Stimulated activated CD4-positive, alpha-beta T cell treated with anti-CD3 and anti-CD28 coated beads, TNF-alpha, amount 100 ng/mL, for 48 hours (primary cell): ENCODE measurements at places on chromosomes 6 and 20.

- no peak for DNase-seq
Measured at GRCh38 chr6:166476061-166476591, 93.4 kb upstream of the MPC1 start.

DNA sequence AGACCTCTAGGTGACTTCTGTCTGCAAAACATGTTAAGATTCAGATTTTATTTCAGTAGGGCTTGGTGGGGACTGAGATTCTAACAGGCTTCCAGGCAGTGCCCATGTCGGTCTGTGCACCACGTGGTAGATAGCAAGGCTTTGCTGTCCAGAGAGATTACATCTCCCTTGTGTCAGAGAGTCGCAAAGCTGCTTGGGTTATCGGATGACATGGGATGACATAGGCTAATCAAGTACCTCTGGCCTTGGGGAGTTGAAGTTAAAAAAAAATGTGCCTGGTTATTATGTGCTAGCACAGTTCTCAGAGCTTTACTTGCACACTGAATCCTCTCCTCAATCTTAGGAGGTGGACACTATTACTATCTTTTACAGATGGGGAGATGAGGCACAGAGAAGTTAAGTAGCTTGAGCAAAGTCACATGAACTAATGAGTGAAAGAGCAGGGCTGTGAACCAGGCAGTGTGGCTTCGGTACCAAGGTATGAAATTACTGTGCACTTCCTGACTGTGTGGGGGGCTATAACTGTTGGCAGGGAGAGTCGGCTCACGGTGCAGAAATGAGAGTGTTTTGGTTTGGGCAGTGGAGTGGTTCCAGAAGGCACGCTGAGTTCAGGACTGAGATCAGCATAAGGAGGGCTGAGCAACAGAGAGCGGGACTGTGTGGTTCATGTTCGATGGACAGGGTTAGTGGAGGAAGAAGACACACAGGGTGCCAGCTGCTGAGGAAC lies 41.1 kb downstream of the FARS2 start:
- DNase-seq: peak; percentile 41

GRCh38 chr6:3849681-3850450 lies 693 bp downstream of the FAM50B start:
- DNase-seq: no peak

- DNase-seq: no peak
Measured at GRCh38 chr6:52009466-52010140, 77.8 kb downstream of the PKHD1 start.

- DNase-seq: no peak
Measured at GRCh38 chr6:7684843-7685242, 41.1 kb upstream of the BMP6 start.

DNA sequence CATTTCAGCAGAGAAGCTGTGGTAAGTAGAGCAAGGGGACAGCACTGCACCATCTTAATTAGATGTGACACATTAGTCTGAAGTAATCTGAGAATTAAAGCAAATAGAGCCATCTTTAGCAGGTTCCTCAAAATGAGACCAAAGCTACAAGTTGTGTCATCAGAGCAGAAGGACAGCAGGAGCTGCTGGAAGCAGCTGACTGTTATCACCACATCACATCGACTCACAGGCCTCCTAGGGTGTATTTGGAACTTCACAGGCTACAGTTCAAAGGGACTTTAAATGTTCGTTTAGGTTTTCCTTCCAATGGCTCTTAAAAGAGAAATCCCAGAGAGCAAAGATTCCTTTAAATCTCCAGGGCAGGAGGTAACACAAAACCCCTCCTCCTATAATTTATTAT lies 69.5 kb downstream of the LCA5 start:
- DNase-seq: no peak

DNA sequence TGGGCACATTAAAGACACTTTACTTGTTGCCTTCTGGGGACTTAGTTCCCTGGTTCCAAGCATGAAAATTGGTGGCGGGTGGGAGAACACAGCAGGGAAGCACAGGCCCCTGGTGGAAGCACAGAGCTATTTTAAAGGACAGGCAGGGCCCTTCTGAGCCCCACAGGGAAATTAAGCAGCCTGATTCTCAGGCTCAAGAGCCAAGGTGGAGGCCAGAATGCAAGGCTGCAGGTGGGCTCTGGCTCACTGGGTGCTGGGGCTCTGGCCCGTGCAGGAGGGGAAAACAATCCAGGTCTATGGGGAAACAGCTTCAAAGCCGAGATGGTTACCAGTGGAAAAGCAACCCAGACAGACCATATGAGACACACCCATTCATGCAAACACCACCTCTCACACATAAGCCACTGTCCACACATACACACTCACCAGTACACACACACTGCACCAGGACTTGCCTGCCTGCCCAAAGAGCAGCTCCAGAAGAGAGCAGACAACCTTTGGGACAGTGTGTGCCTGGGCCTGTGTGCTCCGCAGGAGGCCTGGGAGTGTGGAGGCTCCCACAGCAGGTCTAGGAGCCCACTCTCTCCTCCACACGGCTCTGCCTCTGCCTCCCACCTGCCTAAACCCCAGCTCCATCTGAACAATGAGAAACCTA lies 30.6 kb downstream of the TFEB start:
- no peak for DNase-seq

DNA sequence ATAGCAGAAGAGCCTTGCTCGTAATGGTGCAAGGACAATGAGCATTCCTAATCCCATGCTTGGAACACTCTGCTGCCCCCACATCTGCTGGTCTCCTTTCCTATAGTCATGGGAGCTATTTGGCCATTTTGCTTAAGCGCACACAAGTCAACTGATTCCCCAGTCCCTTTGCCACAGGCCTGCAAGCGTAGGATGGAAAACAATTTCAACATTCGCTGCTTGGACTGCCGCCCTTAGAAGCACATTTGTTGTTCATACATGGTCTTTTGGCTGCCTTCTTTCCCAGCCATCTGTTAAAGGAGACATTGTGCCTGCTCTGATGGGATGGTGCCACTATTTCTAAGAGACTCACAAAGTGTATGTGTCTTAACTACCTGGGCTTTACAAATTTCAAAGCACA lies 96.9 kb downstream of the RFX6 start:
- no peak for DNase-seq

DNA sequence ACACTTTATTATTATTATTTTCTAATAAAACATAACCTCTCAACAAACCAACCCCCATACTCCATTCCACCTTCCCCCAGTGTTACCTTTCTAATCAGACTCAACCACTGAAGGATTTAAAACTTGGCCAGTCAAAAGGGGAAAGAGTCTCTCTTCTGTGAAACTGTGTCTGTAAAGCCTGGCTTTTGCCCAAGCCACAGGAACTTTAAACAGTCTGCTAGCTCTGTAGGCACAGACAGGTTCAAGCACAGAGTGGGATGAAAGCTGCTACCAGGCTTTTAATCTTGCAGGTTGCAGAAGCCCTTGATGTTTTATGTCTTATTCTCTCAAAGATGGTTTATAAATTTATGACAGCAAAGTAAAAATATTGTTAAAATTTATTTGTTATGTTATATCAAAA lies 585.7 kb downstream of the TENT5A start:
- DNase-seq: no peak

GRCh38 chr6:33740204-33740608 lies 6.5 kb downstream of the IP6K3 start:
- no peak for DNase-seq

GRCh38 chr6:6674872-6675271 lies 86.4 kb downstream of the LY86 start:
- no peak for DNase-seq

- DNase-seq: no peak
Measured at GRCh38 chr6:17032590-17032987, 69.3 kb upstream of the STMND1 start.

- DNase-seq: no peak
Measured at GRCh38 chr20:37245216-37246150, 16.1 kb downstream of the GHRH start.

DNA sequence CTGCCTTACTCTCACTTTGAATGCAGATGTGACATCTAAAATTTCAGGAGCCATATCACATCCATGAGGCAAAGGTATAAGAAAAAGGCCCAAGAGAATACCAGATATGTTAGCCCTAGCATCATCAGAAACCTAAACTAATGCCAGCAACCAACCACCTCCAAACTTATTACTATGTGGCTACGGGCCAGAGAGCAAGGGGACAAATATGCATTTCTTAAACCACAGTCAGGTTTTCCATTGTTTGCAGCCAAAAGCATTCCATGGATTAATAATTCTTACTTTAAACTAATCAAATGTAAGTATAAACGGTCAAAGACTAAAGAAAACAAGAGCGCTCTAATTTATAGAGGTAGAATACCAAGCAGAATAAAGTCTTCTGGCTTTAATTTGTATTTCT lies 84.7 kb downstream of the TASP1 start:
- DNase-seq: no peak
